ENCODE measurements at places on chromosomes 4 and X.

DNA sequence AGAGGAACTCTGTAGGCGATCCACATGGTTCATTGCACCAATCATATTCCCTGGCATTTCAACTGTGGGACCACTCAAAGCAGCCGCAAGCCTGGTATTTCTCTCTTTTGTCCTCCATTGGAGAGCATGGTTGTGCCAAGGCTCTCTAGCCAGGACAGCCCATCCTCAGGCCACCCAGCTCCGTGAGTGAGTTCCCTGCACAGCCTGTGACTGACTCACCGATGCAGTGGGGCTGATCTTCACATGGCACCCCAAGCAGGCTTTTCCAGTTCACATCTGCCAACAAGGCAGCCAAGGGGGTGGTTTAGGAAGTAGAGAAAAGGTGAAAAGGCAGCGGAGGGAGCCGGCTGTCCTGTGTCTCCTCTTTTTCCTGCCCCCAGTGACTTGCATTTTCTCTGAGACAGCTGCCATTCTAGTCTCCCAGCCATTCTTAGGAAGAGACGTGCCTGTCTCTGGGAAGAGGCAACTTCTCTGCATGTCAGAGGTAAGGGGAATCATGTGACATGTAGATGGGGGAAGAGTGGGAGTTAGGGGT, 69.2 kb downstream of the MID1IP1 start:
- no peaks in the 10 kb centered on the region for H3K36me3 ChIP-seq
- H3K27ac ChIP-seq, result peak overlapping the region; percentile 87
- no peaks in the 10 kb centered on the region for H3K4me1 ChIP-seq
- no peaks in the 10 kb centered on the region for H3K27me3 ChIP-seq

DNA sequence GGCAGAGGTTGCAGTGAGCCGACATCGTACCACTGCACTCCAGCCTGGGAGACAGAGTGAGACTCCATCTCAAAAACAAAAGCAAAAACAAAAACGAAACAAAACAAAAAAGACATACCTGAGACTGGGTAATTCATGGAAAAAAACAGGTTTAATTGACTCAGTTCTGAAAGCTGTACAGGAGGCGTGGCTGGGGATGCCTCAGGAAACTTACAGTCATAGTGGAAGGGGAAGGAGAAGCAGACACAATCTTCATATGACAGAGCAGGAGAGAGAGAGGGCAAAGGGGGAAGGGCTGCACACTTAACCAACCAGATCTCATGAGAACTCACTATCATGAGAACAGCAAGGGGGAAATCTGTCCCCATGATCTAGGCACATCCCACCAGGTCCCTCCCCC, 229.5 kb downstream of the STK32B start:
- DNase-seq, result no peak
- H3K27me3 ChIP-seq, result no peaks in the 10 kb centered on the region
- no peak overlapping the region for H3K4me3 ChIP-seq
- no peaks in the 10 kb centered on the region for H3K4me1 ChIP-seq

DNA sequence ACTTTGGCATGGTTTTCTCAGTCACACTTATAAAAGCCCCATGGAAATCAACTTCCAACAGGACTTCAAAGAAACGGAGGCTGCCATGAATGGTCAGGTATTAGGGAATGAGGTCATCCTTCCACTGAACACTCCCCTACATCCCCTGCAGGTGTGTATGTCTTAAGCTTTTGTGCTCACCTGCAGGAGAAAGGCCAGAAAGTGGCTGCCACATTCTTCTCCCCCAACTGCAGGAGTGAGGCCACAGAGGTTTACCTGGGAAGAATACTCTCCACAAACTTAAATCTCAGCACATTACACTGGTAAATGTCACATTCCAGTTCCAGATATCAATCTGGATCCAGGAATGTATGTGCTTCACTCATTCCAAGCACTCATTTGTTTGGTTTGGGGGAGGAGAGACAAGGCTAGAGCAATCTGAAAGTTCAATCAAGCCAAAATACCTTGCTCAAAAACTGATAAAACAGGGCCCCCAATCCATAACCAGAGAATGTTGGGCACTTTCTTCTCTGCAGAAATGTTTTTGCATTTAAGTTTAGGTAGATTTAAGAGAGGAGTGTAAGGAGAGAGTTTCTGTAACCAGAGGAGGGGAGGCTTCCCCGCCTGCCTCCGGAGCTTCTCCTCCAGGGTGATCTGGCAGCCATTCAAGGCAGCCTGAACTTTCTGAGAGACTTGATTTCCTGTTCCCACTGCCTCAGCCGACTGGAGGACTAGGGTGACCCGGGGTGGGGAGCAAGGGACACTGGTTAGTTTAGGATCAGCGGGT, 15.4 kb downstream of the FAM9C start:
- no peaks in the 10 kb centered on the region for H3K36me3 ChIP-seq
- peak overlapping the region; percentile 62 for H3K27ac ChIP-seq
- peaks cover 16% of the 10 kb centered on the region for H3K4me1 ChIP-seq
- no peaks in the 10 kb centered on the region for H3K27me3 ChIP-seq
- DNase-seq, result peak; percentile 30

DNA sequence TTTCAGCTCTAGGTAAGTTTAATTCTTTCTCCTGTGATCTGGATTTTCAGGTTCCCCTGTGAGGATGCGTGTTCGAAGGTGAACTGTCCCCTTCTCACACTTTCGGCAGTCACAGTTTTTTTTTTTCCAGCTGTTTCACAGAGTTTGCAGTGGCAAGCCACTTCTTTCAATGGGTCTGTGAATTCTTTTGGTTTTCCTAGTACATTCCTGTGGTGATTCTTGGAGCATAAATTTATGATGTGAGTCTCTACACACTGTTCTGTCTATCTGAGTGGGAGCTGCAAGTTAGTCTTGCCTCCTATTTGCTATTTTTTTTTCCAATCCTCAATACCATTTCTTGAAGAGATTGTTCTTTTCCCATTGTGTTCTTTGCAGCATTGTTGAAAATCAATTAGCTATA, 595.5 kb downstream of the RAPGEF2 start:
- H3K27ac ChIP-seq, result no peak overlapping the region
- H3K4me1 ChIP-seq, result no peaks in the 10 kb centered on the region
- H3K4me3 ChIP-seq, result no peak overlapping the region
- H3K27me3 ChIP-seq, result no peaks in the 10 kb centered on the region
- no peaks in the 10 kb centered on the region for H3K36me3 ChIP-seq
